T-helper 9 cell (primary cell): ENCODE measurements at places on chromosomes 4 and X.

DNA sequence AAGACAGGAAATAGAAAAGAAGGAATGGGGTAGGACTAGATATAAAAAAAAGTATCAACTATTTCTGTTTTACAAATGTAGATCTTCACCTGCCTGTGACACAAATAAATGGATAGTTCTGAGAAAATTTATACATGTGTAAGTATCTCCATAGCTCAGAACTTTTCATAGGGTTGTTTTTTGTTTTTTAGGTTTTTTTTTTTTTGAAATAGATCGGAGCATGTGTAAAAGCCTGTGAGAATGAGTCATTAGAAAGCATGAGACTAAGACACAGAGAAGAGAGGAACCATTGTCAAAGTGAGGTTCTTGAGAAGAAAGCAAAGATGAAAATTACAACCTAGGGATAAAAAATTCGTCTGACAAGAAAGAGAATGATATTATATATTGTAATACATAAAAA lies 481.6 kb downstream of the PABPC4L start:
- no peak for DNase-seq

- DNase-seq, result no peak
These were observed 48.8 kb downstream of the SHOX start for GRCh38 chrX:679291-679979.

DNA sequence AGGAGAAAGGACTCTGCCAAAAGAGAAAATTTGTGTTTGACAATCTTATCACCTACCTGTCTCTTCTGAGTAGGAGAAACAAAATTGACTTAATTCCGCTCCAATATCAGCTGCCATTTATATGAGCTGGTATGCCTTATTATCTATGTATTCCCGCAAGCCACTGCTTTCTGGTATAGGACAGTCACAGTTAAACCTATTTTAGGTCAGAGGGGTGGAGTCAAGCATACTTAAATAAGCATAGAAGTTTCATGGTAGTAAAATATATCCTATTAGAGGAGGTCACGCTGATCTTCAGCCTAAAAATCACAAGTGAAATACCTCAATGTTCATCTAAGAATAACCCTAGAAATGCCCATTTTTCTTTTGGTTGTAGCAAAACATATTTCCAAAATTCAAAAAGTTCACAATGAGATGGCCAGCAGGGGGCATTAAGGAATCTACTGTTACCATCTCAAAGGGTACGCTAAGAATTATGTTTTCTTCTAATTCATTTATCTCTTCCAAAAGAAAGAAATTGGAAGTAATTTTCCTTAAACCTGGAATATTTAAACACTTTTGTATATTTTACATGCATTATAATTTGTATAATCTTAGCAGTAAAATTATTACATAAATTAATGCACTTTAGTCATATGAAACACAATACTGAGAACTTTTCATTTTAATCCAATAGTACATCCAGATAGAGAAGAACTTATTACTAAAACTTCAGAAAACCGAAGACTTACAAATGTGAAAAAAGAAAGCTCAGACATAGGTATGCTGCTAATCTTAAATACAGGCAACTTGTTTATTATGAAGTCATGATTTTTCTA lies 10.5 kb downstream of the PPAT start:
- peak; percentile 36 for DNase-seq

GRCh38 chr4:14138106-14138505 lies 510.6 kb upstream of the BOD1L1 start:
- no peak for DNase-seq

DNA sequence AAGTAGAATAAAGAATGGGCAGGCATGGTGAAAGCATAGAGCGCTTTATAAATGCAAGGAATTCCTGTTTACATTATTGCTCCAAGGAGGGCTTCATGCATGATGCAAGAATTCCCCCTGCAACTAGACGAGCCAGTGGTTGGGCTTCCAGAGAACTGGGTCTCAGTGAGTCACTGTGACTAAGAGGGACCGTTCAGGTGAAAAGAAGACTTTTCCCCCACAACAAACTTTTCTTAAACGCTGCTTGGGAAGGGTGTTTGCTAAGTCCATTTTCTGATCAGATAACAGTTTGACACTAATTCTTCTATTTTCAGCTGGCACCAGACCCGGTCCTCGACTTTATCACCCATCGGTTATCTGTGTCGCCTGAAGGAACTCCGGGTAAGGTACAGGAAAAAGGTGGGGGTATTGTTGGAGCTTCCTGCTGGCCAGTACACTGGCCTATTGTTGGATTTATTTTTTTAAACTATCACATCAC lies 40.1 kb downstream of the LDB2 start:
- DNase-seq, result no peak

DNA sequence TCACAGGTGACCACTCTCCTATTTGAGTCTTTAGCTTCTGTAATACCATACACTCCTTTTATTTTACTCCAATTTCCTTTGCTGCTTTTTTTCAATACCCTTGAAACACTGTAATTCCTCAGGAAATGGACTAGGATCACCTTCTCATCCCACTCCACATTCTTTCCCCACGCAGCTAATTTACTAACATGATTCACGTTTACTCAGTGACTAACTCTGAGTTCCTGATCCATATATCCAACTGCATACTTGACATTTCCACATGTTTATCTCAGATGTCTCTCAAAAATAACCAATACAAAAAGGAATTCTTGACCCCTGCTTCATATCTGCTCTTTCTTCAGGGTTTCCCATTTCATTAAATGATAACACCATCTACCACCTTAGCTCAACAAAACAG lies 19.9 kb downstream of the RPS6KA6 start:
- no peak for DNase-seq

DNA sequence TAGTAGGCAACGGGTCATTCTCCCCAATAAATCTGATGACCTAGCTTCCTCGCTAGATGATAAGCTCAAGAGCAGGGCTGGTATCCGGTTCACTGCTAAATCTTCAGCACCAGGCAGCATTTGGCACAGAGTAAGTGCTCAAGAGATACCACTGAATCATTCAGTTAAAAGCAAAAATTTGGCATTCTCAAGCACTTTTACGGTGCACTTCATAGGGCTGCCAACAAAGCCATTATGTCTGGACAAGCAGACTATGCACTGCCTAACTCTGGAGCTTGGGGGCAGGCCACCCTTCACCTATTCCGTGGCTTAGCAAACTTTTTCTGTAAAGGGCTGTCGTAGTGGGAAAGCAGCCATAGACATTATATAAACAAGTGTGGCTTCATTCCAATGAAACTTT lies 23.8 kb upstream of the CXorf38 start:
- no peak for DNase-seq

GRCh38 chr4:147477439-147477838 lies 3.5 kb upstream of the EDNRA start:
- DNase-seq, result no peak

DNA sequence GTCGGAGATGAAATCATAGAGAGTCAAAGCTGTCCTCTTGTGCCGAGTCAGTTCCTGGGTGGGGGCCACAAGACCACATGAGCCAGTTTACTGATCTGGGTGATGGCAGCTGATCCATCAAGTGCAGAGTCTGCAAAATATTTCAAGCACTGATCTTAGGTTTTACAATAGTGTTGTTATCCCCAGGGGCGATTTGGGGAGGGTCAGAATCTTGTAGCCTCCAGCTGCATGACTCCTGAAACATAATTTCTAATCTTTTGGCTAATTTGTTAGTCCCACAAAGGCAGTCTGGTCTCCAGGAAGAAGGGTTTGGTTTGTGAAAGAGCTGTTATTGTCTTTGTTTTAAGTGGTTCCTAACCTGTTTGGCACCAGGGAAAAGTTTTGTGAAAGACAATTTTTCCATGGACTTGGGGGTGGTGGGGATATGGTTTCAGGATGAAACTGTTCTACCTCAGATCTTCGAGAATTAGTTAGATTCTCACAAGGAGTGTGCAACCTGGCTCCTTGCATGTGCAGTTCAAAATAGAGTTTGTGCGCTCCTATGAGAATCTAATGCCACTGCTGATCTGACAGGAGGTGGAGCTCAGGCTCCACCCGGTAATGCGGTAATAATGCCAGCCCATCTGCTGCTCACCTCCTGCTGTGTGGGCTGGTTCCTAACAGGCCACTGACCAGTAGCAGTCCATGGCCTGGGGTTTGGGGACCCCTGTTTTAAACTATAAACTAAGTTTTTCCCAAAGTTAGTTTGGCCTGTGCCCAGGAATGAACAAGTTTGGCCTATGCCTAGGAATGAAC lies 29.2 kb downstream of the METAP1 start:
- no peak for DNase-seq

DNA sequence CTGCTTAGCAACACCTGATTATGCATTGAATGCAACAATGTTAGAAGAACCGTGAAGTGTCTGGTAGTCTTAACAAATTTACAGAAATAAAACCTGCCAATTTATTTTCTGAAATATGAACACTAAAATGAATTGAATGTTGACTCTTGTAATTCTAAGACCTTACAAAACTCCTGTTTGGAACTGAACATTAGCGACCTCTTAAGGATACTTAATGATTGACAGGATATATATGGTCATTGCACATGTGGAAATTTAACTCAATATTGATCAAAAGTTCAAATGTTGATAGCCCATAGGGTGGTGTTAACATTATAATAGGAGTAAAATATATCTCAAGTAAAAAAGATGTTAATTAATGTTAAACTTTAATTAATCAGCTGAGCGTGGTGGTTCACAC lies 79.1 kb downstream of the TECRL start:
- DNase-seq, result no peak

GRCh38 chr4:177371461-177371860 lies 61.8 kb downstream of the NEIL3 start:
- no peak for DNase-seq

DNA sequence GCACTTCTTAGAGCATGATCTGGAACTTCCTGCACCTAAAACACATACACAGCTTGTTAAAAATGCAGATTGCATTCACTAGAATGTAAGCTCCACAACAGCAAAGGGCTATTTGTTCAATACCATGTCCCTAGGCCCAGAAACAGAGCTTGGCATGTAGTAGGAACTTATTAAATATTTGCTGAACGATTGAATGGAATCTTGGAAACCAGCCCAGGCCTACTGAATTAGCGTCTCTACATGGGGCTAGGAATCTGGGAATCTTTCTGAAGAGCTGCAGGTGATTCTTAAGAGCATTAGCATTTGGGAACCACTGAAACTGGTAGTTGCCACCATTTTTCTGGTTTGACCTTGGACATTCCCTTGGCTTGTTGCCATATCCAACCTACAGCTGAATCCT lies 234.1 kb downstream of the STIM2 start:
- no peak for DNase-seq

DNA sequence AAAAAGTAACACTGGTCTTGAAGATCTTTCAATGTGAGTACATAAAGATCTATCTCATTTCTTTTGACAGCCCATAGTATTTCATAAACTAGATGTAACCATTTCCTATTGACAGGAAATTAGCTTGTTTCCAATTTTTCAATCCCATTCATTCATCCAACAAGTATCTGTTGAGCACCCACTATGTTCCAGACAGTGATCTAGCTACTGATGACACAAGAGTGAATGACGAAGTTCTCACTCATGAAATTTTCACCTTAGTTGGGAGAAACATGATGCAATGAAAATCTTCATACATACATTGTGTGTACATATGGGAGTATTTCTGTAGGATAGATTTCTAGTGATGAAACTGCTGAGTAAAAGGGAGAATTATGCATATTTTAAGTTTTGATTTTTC lies 1.7 kb downstream of the CD38 start:
- DNase-seq, result no peak

- DNase-seq, result no peak
These were observed 330.0 kb downstream of the HNRNPD start for GRCh38 chr4:82043809-82044137.

DNA sequence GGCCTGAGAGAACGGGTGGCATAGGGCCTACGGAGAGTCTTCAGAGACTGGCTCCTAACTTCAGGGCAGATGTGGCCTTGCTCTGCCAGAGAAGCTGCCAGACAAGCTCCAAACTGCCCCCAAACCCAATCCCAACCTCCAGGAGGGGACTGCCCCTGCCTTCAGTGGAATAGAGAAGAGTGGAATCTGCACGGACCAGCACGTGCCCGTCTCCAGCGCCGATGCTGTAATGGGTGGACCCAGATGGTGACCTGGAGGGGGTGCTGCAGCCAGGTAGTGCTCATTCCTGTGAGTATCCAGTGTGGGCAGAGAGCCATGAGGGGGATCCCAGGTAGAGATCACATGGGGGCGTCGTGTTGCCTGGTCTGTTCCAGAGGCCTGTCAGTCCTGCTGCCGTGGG lies 73.2 kb upstream of the NKX1-1 start:
- no peak for DNase-seq
